ENCODE measurements at places on chromosomes 16 and 17. TPM values are rescaled to one million over a fixed set of nuclear protein-coding genes. Genes with fewer than 3 reads are reported as not detected.

The PRSS27 gene
- total RNA-seq, result 4.5 TPM

GRCh38 chr17:28892024-28892423 is 5.5 kb downstream of the FLOT2 start:
- no peak for DNase-seq

- DNase-seq, result peak; percentile 20
These were observed at the start of gene CCDC57 for GRCh38 chr17:82212331-82213250. TSS of gene CCDC57 (minus strand) at chr17:82212842. CDS start at chr17:82201944, 10,898 bp downstream.

GRCh38 chr16:27427538-27427937 is 25.6 kb downstream of the IL21R start:
- DNase-seq, result no peak

Data from bronchial epithelial cell (primary cell).